ENCODE measurements at places on chromosomes 2 and 18.
A peak's percentile ranks its signal among the peaks of the same experiment; 100 is the strongest.

DNA sequence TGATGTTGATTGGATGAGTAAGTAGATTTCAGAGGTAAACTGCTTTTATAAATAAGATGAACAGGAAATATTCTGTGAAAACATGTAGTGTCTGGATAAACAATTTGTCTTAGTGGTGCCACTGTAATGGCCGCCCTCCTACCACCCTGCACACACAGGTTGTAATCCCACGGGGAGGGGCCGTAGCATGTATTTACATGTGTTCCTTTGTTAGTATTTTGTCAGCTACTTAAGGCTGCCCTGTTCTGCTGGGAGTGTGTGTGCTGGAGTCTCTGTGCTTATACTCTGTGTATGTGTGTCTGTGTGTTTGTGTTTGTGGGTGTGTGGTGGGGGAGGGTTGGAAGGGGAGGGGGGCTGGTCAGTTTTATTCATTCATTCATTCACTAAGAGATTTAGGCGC is 5.1 kb downstream of the TSHZ1 start:
- DNase-seq = no peak

DNA sequence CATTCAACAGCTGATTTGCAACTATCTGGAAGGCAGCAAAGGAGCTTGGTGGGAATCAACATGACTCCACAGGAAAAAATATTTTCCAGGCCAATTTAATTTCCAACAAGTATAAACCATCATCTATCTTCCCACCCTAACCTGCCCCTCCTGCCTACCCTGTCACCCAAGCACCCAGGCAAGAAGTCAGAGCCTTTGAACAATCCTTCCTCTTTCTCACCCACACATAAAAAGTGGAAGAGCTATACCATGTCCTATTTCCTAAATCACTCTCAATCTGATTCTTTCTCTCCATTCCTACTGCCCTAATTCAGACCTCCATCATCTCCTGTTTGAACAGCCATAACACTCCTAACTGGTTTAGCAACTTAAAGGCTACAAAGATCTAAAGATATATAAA is 12.7 kb downstream of the SPIRE1 start:
- peak; percentile 66 for DNase-seq

GRCh38 chr2:153055182-153055581 is 336.8 kb downstream of the ARL6IP6 start:
- DNase-seq = no peak

DNA sequence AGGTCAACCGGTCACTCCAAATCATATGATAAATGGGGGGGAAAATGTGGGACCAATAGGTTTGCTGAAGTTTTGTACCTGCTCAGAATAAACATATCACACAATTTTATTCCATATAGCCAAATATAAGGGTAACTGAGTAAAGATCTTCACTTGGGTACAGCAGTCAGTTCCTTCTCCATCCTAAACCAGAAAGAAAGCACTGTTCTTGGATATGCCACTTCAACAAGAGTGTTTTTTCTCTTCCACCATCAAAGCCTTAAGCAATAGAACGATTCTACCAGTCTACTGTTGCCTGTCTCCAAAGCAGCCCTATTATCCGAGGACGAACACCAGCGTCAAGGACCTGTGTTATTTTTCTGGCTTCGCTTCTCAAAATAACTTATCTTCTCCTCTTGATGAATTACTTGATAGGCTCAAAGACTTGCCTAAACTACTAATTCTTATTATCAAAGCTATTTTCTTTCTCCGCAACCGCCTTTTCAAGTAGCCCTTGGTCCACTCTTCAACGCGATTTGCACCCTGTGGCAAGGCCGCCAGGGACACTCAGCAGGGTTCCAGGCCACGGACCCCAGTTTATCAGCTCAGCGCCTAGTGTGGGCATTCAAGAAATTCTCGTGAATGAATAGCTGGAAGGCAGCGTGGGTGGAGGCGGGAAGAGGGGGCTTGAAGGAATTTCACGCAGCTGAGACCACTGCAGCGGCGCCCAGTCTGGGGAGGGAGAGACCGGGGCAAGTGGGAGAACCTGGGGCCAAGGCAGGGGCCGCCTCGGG is 646 bp downstream of the ALS2 start:
- peak; percentile 10 for DNase-seq

- DNase-seq = no peak
Observed at GRCh38 chr18:79485788-79486355, 90.1 kb downstream of the NFATC1 start.

DNA sequence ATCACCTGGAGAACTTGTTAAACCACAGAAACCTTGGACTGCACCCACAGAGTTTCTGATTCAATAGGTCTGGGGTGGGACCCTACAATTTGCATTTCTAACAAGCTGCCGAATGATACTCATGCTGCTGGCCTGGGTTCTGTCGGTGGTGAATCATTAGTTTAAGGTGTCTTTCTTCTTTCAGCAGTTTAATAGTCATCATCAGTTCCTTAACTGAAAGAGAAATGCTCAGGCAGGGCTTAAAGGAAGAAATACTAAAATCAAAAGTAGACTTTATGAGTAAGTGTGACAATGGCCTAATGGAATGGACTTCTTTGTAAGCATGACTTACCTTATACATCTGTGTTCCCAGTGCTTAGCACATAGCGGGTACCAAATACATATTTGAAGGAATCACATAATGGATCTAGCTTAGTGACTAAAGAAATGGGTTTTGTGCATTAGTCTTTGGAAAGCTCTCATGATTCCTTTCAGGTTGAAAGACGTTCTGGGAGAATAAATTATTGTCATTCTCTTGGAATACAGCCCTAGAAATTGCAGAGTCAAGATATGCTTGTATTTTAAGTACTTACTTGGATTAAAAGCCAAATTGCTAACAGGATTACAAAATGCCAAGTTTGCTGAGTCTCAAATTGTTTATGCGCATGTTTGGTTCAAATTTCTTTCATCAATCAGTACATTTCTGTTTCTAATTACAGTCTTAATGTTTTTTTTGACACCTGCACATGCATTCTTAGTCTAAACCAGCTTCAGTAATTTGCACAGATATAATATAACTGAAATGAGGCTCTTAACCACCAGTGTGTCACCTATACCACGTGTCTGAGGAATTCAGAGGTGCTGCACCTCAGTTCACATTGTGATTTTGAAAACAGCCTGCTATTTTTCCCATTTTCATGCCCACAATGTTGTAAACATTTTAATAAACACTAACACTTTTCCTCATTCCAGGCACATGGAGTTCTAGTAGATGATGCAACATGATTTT is 220.3 kb upstream of the NRP2 start:
- DNase-seq = no peak

GRCh38 chr18:67520351-67520921 is 3.9 kb upstream of the DSEL start:
- DNase-seq = no peak

DNA sequence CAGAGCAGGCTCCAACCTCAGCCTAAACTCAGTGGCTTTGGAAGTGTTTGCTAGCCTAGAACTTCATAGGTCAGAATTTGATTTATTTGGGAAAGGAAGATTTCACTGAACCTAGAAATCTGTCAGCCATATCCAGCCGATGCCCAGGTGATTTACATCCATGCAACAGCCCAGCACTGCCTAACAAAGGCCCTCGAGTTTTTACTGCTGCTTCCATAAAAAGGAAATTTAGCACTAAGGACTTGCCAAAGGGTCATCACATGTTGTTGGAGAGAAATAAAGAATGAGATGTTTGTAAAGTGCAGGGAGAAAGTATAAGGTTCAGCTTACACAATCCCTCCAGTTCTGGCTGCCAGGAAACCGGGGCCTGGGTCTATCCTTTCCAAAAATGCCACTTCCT is 614.2 kb downstream of the BCL11A start:
- DNase-seq = no peak

- DNase-seq = no peak
Observed at GRCh38 chr18:45590036-45590886, 25.0 kb upstream of the SLC14A2 start.

DNA sequence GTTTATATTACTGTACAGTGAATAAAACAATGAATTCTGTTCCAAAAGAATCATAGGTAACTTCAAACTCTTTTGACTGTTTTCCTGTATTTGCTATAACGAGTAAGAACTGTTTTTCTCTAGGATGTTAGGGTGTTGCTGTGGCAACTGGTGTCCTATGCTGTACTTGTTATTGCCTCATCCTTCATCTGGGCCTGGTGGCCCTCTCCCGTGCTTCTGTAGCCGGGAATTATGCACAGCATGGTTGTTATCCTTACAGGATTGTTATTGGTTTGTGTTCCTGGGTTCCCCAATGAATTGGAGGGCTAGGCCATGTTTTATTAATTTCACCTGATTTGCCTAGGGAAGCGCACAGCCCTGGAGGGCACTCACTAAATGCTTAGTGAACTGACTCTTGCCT is 279.2 kb downstream of the PTPRM start:
- DNase-seq = no peak

DNA sequence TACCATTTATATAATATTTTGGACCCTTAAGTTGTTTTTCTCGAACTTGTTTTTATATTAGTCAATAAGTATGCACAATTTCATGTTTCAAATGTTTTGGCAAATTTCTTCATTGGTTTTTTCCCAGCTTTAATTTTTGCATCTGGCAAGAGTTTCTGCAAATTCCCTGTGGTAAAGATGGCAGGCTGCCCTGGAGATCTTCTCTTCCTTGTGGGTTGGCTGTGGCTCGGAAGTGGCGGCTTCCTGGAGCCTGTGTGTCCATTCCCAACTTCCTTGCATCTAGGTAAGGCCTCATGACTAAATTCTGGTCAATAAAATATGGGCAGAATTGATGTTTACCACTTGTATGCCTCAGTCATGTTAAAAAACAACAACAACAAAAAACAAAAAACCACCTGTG is 818.6 kb downstream of the EPHA4 start:
- no peak for DNase-seq

DNA sequence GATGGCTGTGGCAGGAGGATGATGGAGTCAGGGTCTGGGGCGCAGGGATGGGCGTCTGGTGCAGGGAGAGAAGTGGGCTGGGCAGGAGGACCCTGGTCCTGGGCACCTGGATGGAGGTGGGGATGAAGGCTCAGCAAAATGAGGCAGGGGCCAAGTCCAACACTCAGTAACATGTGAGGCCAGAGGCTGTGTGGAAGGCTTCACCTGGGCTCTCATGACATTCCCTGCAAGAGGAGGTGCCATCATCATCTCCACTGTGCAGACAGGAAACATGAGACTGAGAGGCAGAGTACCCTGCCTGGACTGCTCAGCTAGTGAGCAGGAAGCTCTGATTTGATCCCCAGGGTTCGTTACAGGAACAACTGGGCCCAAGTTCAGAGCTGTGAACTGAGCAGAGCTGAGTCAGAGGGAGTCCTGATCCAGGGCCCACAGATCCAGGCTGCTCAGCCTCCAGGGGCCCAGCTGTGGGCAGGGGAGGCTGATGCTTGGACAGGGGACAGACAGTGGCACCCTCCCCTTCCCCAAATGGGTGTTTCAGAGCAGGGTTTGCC is 36.9 kb downstream of the HJURP start:
- DNase-seq = no peak

DNA sequence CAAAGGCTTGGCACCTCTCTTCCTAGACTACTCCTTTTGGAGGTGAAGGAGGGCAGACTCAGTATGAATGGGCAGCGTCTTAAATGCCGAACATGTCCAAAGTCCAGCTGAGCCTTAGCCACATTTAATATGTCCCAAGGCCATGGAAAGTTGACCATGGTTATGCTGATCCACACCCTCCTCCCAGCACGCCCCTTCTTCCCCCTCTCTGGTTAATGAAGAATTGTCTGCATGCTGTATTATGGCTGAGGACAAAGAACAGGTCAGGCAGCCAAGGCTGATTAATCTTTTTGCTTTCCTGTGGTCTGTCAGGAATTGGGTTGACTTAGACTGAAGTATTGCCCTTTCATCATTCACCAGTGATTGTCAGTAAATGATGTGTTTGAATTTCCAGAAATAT is 5.8 kb upstream of the MYOM1 start:
- no peak for DNase-seq

GRCh38 chr2:43986600-43986999 is 9.2 kb downstream of the LRPPRC start:
- no peak for DNase-seq

DNA sequence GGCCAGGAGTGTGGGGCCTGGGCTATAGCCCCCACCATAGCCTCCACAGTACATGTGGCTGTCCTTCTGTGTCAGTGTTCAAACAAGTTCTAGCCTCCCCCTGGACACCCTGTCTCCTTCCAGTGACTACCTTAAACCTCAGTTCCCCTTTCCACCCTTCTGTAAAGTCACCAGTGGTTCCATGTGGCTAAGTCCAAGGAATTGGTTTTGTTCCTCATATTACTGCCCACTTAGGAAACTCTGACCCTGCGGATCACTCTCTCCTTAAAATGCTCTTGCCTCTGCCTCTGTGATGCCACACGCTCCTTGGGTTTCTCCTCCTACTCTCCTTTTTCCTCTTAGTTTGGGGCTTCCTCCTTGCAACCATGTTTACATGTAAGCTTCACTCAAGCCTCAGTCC is 27.8 kb upstream of the REL start:
- DNase-seq = peak; percentile 85

DNA sequence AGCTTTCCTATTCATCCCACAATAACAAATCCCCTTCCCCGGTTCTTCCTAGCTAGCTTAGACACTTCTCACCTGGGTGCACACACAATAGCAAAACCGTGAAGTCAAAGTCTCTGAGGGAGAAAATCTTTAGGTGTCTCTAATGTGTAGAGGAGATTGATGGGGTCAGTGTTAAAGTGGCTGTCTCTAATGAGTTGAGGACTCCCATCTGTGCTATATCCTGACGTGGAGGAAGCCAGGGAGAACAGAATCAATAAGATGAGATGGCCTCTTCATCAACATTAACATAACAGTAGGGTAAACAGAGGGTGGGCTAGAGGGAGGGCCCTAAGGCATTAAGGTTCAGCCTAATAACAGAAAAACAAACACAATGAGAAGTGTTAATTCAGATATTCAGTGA is 120.4 kb downstream of the SLC5A7 start:
- DNase-seq = no peak

DNA sequence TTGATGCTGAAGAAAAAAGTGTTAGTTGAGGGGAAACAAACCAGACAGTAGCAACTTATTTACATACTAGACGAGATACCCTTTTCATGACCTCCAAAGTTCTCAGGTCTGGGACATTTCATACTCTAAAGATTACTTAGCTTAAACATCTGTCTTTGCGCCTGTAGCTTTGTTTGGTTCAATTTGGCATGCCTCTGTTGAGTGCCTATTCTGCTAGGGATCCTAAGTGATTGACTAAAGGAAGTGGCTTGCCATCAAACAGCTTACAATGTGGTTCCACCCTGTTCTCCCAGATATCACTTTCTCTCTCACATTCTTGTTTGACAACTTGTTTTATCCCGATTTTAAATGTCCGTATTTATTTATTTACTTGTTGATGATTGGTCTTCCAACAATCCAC is 488.8 kb downstream of the PARD3B start:
- DNase-seq = no peak

- peak; percentile 63 for DNase-seq
Observed at GRCh38 chr2:202377207-202377761, 1.2 kb downstream of the BMPR2 start.
